ENCODE measurements at places on chromosomes 12 and 14.

- DNase-seq: no peak
Measured at GRCh38 chr12:111451649-111452129, 46.0 kb downstream of the SH2B3 start.

DNA sequence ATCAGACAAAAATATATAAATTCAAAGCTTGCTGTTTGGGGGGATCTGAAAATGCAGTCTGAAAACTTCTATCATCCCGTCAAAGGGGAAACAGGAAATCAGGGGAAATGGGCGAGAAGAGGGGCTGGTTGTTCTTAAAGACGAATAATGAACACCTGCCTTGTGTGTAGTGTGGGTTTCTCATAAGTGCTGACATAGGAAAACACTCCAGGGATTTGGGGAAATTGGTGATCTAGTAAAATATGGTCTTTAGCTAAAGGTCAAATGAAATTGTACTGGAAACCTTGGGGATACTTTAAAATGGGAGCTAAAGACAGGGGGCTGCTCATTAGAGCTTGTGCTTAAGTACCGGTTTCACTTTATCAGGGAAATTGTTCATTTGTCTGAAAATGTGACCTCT lies 39.6 kb upstream of the PIK3C2G start:
- no peak for DNase-seq

GRCh38 chr12:41585784-41586183 lies 397.7 kb downstream of the PDZRN4 start:
- DNase-seq: no peak

- DNase-seq: no peak
Measured at GRCh38 chr12:15405606-15406005, 83.3 kb downstream of the PTPRO start.

GRCh38 chr12:68446901-68447796 lies 115.0 kb upstream of the MDM1 start:
- DNase-seq: no peak

GRCh38 chr12:115956659-115957058 lies 320.8 kb downstream of the MED13L start:
- DNase-seq: no peak

GRCh38 chr12:105214670-105215375 lies 21.2 kb downstream of the APPL2 start:
- DNase-seq: no peak

DNA sequence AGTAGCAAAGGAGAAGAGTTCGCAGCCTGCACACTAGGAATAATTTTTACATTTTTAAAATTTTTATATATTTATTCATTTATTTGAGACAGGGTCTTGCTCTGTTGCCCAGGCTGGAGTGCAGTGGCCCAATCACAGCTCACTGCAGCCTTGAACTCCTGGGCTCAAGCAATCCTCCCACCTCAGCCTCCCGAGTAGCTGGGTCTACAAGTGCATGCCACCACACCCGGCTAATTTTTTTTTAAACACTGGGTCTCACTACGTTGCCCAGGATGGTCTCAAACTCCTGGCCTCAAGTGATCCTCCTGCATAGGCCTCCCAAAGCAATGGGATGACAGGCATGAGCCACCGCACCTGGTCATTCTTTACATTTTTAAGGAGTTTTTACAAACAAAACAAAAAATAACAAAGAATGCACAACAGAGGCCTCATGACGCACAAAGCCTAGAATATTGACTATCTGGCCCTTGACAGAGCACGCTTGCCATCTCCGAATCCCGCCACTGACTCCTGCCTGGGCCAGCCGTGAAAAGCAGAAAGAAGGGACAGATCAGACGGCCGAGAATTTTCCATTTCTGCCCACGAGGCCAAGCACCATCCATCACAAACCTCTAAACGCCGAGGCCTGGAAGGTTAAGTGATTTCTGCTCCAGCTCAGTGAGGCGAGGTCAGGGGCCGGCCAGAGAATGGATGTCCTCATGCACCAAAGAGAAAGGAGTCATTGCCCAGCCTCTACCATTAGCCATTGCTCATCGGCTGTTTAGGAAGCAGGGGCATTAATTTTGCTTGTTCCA lies 120.0 kb downstream of the SCARB1 start:
- no peak for DNase-seq

GRCh38 chr12:1611803-1612572 lies 17.0 kb upstream of the WNT5B start:
- DNase-seq: no peak

GRCh38 chr12:32843528-32844095 lies 53.0 kb downstream of the PKP2 start:
- no peak for DNase-seq

DNA sequence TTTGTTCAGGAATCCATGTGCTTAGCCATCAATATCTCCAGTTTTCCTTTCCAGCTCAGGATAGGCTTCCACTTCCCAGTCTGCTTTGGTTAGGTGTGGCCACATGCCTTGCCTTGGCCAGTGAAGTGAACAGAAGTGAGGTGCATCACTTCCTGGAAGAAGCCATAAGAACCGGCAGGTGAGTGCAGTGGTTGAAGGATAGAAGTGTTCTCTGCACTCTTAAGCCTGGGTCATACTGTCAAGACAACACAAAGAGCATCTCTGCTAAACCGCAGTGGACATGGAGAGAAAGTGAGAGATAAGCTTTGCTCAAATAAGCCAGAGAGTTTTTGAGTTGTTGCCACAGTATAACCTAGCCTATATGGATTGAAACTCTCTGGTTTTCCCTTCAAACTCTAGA lies 11.4 kb downstream of the GNG2 start:
- no peak for DNase-seq

GRCh38 chr14:90253826-90254225 lies 2.5 kb upstream of the PSMC1 start:
- no peak for DNase-seq

- DNase-seq: no peak
Measured at GRCh38 chr14:88129306-88130056, 124.5 kb downstream of the GPR65 start.

- DNase-seq: no peak
Measured at GRCh38 chr12:29146196-29146595, 2.9 kb upstream of the FAR2 start.

DNA sequence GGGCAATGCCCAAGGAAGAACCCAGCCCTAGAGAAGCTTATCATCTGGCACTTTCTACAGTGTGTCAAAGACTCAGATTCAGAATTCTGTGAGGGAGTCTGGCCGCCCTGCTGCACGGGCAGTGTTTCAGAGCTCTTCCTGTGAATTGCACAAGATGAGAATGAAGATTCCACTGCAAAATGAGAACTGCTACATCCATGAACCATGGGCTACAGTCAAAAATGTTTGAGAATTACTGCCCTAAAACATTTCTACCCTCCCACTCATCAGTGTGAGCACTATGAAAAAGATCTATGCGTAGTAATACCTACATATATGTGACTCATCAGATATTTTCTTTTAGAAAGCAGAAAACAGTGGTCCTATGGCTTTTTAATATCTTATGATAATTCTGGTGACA lies 104.0 kb downstream of the STAB2 start:
- no peak for DNase-seq

GRCh38 chr12:40946612-40947194 lies 241.4 kb upstream of the PDZRN4 start:
- DNase-seq: no peak

DNA sequence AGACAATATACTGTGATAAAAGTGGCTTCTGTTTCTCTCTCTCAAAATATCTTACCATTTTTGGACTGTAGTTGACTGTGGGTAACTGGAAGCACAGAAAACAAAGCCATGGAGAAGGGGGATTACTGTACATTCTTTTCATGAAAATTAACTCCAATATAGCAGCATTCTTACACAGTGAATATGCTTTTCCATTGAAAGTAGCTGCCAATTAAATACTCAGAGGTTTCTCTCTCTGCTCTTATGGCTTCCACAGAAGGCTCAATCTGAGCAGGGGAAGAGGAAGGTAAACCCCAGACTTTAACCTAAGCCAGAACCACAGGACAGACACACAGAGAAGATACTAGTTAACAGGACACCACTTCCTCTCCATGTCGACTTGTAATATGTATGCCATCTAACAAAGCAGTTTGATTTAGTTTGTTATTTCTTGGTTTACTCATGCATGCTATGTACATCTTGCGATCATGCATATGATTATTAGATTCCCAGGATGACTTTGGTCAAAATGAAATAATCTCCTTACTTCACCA lies 150.2 kb downstream of the SSPN start:
- no peak for DNase-seq

- no peak for DNase-seq
Measured at GRCh38 chr12:41520869-41521268, 332.7 kb downstream of the PDZRN4 start.

GRCh38 chr12:48765753-48766162 lies 23.1 kb downstream of the ADCY6 start:
- DNase-seq: no peak

DNA sequence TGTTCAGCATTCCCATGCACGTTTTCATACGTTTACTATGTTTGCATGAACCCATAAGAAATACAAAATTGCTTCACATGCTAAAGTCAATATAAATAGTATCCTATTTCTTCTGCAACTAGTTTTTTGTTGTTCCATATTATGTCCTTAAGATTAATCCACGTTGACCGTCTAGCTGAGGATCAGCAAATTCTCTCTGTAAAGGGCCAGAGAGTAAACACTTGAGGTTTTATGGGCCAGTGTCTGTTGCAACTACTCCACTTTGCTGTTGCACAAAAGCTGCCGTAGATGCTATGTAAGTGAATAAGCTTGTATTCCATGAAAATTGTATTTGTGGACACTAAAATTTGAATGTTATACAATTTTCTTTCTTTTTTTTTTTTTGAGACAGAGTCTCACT lies 21.1 kb upstream of the PITPNM2 start:
- DNase-seq: no peak

- DNase-seq: no peak
Measured at GRCh38 chr12:82671673-82672195, 15.0 kb upstream of the TMTC2 start.

DNA sequence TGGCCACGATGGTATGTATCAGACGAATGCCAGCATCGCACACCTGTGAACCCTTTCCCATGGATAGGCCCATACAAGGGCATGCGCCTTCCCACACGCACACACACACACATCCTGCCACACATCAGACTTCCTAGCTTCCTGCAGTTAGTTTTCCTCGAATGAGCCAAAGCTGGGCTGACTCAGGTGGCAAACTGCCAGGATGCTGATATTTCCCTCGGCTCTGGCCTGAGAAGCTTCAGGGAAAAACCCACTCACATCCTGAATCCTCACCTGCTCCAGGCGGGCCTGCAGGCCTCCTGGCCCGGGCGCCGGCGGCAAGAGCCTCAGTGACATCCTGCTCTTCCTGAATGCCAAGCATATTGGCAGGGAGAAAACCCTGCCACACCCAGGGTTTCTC lies 22.4 kb downstream of the CALM1 start:
- no peak for DNase-seq

DNA sequence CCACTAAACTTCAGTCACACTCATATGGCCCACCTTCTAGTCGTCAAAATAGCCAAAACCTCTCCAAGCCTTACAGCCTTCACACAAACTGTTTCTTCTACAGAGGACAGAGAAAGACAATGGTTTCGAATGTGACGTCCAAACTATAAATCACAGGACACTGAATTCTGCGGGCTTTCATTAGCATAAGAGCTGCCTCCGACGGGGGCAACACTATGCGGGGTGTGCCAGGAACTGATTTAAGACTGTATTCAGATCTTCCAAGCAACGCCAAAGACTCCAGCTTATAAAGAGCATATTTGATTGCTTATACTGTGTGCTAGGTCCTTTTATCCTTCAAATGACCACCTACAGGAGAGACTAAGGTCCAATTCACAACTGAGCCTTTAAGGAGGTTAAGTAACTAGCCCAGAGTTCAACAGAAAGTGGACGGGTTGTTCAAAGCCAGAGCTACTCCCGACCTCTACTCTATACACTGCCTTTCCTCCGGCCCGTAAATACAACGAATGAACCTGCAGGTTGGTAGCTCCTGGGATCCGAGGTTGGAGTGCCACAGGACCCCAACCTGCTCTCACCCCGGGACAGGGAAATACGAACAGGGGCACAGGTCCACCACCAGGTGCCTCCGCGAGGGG lies 575 bp downstream of the L2HGDH start:
- no peak for DNase-seq

DNA sequence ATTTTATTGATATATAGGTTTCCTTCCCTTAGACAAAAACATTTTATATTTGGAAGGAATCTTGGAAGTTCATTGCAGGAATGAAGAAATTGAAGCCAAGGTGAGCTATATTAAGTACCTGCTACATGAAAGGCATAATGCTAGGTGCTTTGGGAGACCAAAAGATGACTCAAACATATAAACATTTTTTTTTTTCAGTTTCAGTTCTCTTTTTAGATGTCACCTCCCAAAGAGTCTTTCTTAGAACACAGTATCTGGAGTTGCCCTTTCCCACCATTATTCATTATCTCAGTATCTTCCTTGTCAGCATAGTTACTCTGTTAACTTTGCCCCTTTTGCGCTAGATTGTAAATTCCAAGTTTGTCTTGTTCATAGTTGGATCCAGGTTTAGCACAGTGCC lies 1.1 kb downstream of the LIN52 start:
- no peak for DNase-seq

- DNase-seq: no peak
Measured at GRCh38 chr14:81565441-81566290, 32.0 kb upstream of the SEL1L start.

- no peak for DNase-seq
Measured at GRCh38 chr14:48936849-48937248, 649.3 kb downstream of the RPS29 start.

GRCh38 chr14:96536807-96537206 lies 34.6 kb downstream of the PAPOLA start:
- no peak for DNase-seq

DNA sequence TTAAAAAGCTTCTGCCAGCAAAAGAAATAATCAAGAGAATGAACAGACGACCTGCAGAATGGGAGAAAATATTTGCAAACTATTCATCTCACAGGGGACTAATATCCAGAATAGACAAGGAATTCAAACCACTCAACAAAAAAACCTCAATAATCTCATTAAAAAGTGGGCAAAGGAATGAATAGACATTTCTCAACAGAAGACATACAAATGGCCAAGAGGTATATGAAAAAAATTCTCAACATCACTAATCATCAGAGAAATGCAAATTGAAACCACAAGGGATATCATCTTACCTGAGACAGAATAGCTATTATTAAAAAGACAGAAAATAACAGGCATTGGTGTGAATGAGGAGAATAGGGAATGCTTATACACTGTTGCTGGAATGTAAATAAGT lies 270.0 kb downstream of the DACT1 start:
- no peak for DNase-seq

- DNase-seq: no peak
Measured at GRCh38 chr14:55752580-55753390, 172.8 kb downstream of the KTN1 start.
